HFFc6 (cell line): ENCODE measurements at places on chromosomes 2 and 18.

- DNase-seq = no peak
Observed at GRCh38 chr18:79368681-79369080, 27.0 kb upstream of the NFATC1 start.

DNA sequence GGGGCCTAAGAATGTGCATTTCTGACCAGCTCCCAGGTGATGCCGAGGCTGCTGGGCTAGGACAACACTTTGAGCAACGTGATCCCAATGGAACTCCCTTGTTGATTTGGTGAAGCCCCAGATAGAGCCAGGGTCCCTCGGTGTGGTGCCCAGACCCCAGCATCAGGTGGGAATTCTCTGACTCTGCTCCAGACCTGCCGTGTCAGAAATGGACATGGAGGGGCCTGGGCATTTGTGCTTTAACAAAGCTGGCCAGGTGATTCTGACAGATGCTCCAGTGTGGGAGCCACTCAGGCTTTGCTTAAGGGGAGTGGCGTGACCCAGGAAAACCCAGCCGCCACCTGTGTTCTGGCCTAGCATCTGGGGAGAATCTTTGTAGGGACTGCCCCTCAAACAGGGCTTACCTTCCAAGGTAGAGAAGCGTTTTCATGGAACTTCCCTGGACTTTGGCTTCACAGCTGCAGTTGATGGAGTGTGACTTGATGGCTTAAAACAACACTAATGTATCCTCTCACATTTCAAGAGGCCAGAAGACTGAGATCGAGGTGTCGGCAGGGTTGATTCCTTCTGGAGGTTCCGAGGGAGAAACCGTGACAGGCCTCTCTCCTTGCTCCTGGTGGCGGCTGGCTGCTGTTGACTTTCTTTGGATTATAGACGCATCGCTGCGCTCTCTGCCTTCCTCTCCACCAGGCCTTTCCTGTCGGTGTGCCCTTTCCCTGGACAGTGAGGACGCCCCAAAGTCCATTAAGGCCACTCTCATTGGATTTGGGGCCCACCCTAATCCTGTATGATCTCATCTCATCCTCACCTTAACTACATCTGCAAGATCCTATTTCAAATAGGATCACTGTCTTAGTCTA, 57.0 kb upstream of the HDAC4 start:
- DNase-seq = no peak

DNA sequence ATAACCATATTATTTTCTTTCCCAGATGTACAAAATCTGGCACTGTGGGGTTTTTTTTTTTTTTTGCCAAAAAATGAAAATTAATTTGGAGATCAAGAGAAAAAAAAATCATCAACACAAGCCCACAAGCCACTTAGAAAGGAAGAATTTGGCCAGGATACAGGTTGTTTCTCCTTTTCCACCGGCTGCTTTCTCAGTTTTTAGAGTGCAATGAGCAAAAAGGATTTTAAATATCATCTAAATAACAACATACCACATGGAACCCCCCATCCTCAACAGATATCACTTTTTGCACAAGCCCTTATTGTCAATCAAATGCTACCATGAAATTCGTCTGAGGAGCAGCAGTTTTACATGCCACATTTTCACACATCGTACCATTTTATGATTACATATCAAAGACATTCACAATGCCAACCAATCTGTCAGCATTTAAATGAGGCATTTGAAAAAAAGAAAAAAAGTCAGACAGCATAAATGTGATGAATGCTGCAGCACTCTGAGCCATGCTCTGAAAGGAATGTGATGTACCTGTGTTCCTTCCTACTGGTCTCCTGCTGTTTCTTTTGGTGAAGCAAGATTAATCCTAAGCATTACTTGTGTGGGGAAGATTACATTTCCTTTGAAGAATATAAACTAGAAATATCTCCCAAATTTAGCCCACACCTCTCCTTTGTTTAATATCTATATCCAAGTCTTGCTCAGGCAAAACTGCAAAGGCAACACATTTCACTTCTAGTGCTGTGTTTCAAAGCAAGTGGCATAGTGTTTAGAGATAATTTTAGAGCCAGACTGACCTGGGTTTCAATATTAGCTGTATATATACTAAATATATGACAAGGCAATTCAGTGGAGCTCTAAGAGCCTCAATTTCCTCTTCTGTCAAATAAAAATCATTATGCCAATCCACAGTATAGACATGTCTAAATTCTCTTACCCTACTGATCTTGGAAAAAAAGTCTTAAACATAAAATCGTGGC, 391.3 kb downstream of the CMPK2 start:
- no peak for DNase-seq

GRCh38 chr18:44841221-44841620, 160.5 kb downstream of the SETBP1 start:
- no peak for DNase-seq

- DNase-seq = no peak
Observed at GRCh38 chr2:19456705-19457309, 98.4 kb upstream of the OSR1 start.

GRCh38 chr2:11388262-11389051, 44.0 kb upstream of the ROCK2 start:
- no peak for DNase-seq

GRCh38 chr2:64453770-64454385, at the start of gene LGALSL:
TSS of gene LGALSL (plus strand) at chr2:64454162. CDS start at chr2:64454546, 384 bp downstream.
- no peak for DNase-seq

DNA sequence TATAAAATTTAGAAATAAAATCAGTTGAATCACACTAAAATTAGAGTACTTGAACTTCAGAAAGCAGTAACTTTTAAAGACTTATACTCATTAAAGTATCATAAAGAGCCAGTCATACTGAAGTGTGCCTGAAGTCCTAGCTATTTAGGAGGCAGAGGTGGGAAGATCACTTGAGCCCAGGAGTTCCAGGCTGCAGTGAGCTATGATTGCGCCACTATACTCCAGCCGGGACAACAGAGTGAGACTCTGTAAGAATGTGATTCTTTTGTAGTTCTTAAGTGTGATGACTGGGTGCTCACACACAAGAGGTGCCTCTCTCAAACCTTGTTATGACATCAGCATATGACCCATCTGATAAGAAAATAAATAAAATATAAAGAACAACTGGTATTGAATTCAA, 14.6 kb downstream of the TLK1 start:
- no peak for DNase-seq

DNA sequence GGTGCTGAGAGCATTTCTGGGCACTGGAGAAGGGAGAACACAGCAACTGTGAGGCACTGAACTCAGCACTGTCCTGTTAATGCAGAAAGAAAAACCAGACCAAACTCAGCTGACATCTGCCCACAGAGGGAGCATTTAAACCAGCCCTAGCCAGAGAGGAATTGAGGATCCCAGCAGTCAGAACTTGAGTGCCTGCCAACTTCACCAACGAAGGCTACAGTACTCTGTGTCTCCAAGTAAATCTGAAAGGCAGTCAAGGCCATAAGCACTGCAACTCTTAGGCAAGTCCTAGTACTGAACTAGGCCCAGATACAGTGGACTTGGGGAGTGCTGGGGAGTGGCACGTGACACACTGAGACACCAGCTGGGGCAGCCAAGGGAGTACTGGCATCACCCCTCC, 176.2 kb upstream of the ZC3H15 start:
- DNase-seq = no peak
